Mucosa of gallbladder (tissue), 1 donor: ENCODE measurements at places on chromosomes 2 and 18. TPM values are rescaled to one million over a fixed set of nuclear protein-coding genes. Genes with fewer than 3 reads are reported as not detected.

Gene OTOS
- not detected for total RNA-seq

Gene DSG4
- not detected for total RNA-seq

DNA sequence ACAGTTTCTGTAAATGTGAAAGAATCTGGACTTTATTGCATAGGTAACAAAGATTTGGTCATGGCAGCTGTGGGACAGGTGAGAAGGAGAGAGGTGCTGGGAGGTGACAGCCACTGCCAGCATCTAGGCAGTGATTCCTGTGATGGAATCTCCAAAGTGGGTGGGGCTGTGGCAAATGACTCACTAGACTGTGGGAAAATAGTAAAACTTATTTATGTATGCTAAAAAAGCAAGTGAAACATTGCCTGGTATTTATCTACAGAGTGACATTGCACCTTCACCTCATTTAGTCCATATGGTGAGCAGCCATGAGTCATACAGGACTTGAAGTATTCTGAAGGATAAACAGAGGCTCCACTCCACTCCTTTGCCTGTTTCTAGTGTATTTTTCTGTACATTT is 145.3 kb upstream of the MEX3C start:
- DNase-seq, result no peak

- DNase-seq, result no peak
Observed at GRCh38 chr2:64035072-64035942, 16.1 kb upstream of the VPS54 start.
